ENCODE measurements at places on chromosomes 3 and 15. TPM values are rescaled to one million over a fixed set of nuclear protein-coding genes. Genes with fewer than 3 reads are reported as not detected.

- no peak for DNase-seq
Measured at GRCh38 chr15:41727143-41727542, 47.1 kb upstream of the MAPKBP1 start.

DNA sequence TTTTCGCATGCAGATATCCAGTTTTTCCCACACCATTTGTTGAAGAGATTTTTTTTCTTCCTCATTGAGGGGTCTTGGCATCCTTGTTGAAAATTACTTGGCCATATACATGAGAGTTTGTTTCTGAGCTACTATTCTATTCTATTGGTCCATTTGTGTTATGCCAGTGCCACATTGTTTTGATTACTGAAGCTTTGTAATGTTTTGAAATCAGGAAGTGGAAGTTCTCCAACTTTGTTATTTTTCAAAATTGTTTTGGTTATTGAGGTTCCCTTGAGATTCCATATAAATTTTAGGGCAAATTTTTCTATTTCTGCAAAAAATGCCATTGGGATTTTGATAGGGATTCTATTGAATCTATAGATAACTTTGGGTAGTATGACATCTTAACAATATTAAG lies 130.3 kb upstream of the PFN2 start:
- DNase-seq = no peak

GRCh38 chr15:41984622-41985021 lies 12.3 kb upstream of the EHD4 start:
- DNase-seq = no peak

DNA sequence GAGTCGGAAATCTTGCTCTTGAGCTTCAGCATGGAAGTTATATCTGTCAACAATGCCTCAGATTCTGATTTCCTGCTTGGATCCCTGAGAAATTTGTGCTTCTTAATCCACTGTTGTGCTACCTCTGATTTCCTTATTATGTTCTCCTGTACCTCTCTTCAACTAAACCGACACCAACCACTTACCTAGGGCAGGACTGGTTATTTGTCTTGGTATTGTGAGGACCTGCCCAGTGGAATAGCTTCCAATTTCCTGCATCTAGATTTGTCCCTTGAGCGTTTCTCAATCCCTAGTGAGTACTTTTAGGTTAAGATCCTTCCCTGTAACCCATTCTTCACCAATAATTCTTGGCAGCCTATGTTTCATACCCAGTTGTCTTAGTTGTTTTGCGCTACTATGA lies 720.5 kb upstream of the ZNF385D start:
- DNase-seq = no peak

GRCh38 chr3:117628823-117629291 lies 919.3 kb downstream of the TUSC7 start:
- DNase-seq = no peak

DNA sequence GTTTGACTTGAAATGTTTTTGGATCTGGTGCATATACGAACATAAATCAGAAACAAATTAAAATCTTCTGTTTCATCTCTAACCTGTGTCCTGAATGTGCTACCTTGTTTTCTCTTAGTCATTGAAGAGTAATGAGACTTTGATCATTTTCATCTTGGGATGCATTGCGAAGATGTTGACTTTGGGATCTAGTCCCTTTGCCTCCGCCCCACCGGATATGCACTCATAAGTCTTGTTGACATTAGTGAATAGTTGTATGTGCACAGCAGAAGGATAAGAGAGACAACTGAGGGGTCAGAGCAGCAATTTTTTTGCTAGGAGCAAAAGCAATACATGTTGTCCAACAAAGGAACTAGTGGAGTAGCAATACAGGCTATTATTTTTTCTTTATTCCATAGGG lies 35.9 kb upstream of the SPRED1 start:
- DNase-seq = no peak

DNA sequence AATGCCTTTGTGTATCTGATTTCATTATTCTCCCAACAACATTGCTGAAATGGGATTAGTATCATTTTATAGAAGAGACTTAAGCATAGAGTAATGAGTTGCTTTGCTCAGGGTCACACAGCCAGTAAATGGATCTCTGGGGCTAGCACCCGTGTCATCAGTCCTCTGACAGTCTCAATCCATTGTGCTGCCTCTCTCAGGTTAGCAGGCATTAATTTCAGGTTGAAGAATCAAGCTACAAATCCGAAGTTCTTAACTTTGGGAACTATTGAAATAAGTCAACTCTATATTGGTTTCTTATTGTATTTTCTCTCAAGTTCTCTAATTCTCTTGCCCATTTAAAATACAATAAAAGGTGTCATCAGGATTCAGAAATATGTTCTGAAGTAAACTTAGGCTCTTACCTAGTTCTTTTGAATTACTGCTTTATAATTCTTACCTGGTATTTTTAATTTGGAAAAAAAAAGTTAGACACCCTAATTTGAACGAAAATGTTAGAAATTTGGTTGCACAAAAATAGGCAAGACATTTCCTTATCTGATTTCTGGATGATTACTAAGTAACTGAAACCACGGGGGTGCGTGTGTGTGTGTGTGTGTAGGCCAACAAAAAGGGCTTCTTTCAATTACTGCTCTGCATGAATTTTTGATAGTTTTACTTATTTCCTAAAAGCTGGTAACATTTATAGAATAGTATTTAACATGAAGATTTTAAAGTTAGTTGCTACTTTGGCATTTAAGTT lies 189.8 kb downstream of the MBNL1 start:
- DNase-seq = no peak

Gene ACTC1
- 0.38 TPM for total RNA-seq

Gene RASGRF1
- total RNA-seq = not detected

Gene DPPA2
- not detected for total RNA-seq

Gene SPATA12
- total RNA-seq = not detected

Gene MYLK
- 52.6 TPM for total RNA-seq
